ENCODE measurements at places on chromosomes 6 and 20.

GRCh38 chr6:157954150-157955117 is 27.2 kb upstream of the SYNJ2 start:
- DNase-seq = peak; percentile 88

DNA sequence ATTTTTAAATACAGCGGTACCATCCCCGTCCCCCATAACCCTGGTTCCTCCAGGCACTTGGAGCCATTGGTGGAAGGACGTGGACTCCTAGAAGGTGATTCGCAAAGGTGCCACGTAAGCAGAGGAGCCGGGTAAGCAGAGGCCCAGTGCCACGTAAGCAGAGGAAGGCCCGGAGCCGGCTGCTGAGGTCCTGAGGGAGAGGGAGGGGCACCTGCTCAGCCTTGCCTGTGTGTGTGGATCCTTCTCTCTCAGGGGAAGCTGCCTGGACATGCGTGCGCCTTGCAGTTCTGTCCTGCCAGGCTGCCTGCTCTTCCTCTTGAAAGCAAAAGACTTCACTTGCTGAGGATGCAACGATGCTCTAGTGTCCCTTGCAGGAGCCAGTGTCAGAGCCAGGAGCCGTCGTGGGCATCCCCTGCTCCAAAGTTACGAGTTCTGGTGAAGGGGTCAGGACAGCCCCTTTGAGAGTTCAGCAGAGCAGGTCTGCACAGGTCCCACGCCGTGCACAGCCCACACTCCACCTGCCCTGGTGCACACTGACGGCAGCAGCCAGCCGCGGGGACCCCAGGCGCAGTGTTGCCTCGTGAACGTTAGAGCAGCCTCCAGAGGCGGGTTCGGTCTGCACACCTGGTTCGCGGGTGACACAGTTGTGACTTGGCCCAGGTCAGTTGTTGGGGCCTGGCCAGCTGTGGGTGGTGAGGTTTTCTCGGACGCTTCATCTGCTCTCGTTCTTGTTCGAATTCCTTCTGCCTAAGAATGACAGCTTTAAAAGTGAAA is 1.9 kb upstream of the NKAIN4 start:
- no peak for DNase-seq

DNA sequence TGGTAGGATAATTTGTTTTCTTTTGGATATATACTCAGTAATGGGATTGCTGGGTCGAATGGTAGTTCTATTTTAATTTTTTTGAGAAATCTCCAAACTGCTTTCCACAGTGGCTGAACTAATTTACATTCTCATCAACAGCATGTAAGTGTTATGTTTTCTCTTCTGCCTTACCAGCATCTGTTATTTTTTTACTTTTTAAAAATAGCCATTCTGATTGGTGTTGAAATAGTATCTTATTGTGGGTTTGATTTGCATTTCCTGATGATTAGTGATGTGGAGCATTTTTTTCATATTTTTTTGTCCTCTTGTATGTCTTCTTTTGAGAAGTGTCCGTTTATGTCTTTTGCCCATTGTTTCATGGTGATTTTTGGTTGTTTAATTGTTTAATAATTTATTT is 11.9 kb downstream of the HINT3 start:
- DNase-seq = no peak

DNA sequence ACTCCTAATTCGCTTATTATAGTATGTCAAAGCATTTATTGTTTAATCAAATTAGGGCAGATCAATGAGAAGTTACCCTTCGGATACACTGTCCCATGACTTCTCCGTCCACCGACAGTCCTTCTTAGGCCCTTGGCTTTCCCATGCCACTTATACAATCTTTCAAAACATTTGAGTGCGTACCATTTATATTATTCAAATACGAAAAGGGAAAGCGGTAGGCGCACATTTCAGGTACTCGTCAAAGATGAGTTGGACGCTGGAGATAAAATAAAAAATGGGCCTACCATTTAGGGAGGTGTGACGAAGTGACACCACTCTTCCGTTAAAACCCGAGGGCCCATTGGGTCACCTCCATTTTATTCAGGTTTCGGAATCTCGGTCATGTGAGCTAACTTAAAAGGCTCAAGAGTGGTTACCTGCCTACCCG is 542 bp upstream of the AFG1L start:
- no peak for DNase-seq

DNA sequence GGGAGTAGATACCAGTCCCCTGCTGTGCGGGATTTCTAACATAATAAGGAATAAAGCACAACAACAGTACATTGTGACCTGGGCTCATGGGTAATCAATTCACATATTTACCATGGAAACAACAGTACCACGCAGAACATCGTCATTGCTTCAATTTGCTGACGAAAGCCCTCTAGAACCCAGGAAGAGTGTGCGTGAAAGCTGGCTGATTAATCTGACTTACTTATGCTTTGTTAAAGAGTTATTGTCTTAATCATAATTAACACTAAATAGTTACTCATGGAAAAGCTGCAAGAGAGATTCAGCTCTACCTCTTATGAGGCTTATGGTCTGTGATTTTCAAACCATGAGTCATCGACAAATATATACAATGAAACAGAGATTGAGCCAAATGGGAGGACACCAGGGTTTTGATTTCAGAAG is 644.3 kb upstream of the AGPAT4 start:
- no peak for DNase-seq
